ENCODE measurements at places on chromosomes 4 and X.

DNA sequence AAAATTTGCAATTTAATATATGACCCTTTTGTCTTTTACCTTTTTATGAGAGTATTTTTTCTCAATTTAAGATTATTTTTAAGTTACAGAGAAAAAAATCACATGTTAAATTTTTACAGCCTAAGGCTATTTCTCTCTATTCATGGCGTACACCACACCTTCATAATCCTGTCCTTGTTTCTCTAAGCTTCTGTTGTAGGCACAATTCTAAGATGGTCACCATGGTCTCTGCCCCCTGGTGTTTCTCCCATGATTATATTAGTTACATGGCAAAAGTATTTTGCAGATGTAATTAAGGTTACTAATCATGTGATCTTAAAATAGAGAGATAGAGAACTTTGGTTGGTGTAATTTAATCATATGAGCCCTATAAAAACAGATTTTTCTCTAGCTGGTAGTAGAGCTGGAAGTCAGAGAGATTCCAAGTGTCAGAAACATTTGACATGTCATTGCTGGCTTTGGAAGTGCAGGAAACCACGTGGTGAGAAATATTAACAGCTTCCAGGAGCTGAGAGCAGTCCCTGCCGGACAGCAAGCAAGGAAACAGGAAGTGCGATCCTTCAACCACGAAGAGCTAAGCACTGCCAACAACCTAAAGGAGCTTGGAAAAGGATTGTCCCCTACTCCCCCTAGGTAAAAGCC lies 89.8 kb downstream of the EIF4E start:
- no peak for DNase-seq

DNA sequence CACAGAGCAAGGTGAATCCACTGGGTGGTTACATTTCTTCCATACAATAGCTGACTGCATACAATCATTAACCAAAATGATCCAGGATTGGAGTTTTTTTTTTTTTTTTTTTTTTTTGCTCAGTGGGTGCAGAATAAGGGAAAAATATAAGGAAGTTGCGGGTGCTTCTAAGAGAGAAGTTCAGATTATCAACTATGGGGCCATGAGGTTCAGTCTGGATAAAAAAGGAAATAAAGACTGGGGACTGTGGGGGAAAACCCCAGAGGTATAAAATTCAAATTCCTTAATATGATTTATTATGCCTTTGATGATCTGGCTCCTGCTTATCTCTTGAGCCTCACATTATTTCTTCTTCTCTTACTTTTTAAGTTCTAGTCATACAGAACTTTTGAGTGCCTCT lies 5.9 kb upstream of the EIF1AX start:
- no peak for DNase-seq

DNA sequence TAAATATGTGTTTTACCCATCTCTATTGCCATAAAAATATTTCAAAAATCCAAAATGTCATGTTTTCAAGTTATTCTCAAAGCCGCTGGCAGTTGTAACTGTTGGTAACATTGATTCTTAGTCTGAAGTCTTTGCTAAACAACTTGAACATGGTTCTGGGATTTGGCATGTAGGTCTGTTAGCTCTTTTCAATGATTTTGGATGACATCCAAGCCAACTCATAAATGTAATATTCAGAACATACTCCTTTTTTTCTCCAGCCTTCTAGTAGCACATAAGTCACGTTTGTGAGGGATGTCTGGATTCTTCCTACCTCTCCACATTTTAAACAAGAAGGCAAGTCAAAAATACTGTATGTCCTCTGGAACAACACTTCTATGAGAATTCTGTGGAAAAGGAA lies 305.3 kb downstream of the PRR32 start:
- no peak for DNase-seq

- no peak for DNase-seq
These were observed 18.8 kb downstream of the SRD5A3 start for GRCh38 chr4:55364691-55365344.

- DNase-seq: no peak
These were observed 449.6 kb downstream of the FSTL5 start for GRCh38 chr4:161714022-161714751.

DNA sequence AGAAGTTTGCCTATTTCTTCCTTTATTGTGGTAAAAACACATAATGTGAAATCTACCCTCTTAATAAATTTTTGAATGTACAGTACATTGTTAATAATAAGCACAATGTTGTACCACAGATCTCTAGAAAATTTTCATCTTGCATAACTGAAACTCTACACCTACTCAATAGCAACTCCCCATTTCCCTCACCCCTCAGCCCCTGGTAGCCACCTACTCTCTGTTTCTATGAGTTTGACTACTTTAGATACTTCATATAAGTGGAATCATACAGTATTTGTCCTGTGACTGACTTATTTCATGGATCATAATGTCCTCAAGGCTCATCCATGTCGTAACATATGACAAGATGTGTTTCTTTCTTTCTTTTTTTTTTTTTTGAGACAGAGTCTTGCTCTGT lies 446.4 kb downstream of the RPA4 start:
- no peak for DNase-seq

DNA sequence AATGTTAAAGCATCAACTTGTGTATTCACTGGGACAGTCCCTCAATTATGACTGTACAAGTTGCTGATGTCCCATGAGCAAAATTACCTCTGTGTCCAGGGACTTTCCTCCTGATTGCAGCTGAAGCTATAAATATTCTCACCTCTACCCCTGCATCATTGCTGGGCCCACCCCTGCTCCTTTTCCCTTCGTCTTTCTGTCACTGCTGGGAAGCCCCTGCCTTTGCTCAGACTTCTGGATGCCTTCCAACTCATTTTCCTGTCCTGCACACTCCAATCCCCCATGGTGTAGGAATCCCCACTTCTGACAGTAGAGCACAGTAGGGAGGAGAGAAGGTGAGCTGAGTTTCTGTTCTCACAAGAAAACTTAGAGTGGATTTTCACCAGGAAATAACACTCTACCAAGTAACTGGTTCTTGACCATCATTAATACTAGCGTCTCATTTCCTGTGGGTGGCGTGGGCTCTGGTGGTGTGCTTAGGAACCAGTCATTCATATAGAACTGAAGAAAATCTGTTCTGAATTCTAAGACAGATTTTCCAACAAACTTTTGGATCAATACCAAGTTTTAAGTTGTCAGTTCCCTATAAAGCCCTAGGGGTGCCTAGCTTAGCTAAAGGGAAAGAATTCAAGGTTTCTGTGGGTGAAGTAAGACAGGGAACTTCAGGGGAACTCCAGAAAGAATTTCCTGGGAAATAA lies 136.2 kb upstream of the MED14 start:
- DNase-seq: no peak

GRCh38 chr4:11537846-11538245 lies 109.2 kb upstream of the HS3ST1 start:
- DNase-seq: no peak

GRCh38 chr4:66182636-66183035 lies 512.3 kb upstream of the EPHA5 start:
- no peak for DNase-seq

GRCh38 chrX:112148397-112148796 lies 65.8 kb upstream of the TRPC5 start:
- DNase-seq: no peak

GRCh38 chr4:137528673-137529072 lies 3.6 kb downstream of the PCDH18 start:
- DNase-seq: no peak

GRCh38 chr4:78863991-78864390 lies 75.2 kb downstream of the PAQR3 start:
- no peak for DNase-seq

Measured in stimulated activated CD8-positive, alpha-beta memory T cell treated with anti-CD3 and anti-CD28 coated beads, Interleukin-15, amount 100 ng/mL, for 24 hours (primary cell).